ENCODE measurements at places on chromosomes 3 and 15.
A peak's percentile ranks its signal among the peaks of the same experiment; 100 is the strongest.

DNA sequence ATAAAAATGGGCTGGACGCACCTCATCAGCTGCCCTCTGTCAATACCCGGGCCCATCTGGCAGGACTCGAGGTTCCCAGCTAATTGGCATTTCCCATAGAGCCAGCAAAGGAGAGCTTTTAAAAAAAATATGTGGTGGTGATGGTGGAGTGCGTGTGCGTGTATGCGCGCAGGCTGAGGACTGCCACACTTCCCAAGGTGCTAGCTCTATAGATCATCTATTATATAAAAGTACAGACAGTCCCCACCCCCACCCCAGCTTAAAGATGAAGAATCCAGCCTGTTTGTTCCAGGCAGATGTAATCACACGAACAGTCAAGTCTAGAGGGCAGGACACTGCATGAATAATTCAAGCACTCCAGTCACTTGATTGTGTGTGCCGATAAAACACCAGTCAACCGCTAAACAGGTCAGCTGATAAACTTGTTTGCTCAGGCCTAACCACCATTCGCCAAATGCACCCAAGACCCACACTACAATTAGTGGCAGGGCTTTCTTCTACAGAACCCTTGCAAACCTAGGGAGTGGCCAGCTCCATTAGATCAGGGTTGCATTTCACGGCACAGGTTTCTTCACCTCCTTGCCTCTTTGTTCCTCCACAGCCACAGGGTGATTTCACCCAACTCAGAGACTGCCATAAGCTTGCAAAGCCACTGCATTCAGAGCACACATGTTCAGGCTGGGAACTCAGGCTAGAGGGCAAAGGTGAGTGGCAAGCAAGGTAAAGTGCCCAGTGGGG lies 5.8 kb downstream of the TLE3 start:
- no peak for DNase-seq

GRCh38 chr3:42036483-42036823 lies 54.7 kb upstream of the TRAK1 start:
- DNase-seq: peak; percentile 77

- DNase-seq: no peak
Observed at GRCh38 chr3:18440066-18440722, 15.1 kb upstream of the SATB1 start.

- DNase-seq: no peak
Observed at GRCh38 chr3:10867384-10867783, 51.4 kb downstream of the SLC6A11 start.

- DNase-seq: no peak
Observed at GRCh38 chr3:164048451-164048850, 1029.8 kb downstream of the SI start.

GRCh38 chr15:35374661-35375060 lies 171.3 kb downstream of the DPH6 start:
- DNase-seq: no peak

GRCh38 chr3:124760601-124761000 lies 30.3 kb downstream of the UMPS start:
- peak; percentile 30 for DNase-seq

DNA sequence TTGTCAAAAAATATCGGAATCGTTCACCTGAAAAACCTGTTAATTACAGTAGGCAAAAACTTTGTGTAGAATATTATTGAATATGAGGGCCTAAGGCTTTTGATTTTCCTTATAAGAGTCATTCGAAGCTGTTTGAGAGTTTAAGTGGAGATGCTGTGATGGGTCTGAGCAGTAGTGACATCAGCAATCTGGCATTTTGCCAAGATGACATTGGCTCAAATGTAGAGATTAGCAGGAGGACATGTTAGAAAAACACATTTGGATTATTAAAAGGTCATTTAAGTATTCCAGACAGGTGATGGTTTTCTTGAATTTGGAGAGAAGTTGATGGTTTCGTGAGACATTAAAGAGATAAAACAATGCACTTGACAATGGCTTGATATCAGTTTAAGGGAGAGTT lies 12.9 kb downstream of the OR5AC2 start:
- DNase-seq: no peak

DNA sequence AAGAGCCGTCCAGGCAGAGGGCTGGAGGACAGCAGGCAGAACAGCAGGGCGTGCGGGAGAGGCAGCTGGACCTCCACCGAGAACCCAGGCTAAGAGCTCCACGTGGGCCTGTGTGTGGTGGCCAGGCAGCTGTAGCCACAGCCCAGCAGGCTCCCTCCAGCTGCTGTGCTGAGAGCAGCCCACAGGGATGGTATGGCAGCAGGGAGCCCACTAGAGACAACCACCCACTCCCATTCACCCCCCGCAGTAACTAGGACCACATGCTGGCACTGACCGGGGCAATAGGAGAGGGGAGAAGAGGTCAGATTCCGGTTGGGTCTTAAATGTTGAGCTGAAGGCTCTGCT lies 25.6 kb upstream of the MUSTN1 start:
- DNase-seq: no peak

- DNase-seq: no peak
Observed at GRCh38 chr15:31366169-31366734, 39.6 kb downstream of the KLF13 start.

DNA sequence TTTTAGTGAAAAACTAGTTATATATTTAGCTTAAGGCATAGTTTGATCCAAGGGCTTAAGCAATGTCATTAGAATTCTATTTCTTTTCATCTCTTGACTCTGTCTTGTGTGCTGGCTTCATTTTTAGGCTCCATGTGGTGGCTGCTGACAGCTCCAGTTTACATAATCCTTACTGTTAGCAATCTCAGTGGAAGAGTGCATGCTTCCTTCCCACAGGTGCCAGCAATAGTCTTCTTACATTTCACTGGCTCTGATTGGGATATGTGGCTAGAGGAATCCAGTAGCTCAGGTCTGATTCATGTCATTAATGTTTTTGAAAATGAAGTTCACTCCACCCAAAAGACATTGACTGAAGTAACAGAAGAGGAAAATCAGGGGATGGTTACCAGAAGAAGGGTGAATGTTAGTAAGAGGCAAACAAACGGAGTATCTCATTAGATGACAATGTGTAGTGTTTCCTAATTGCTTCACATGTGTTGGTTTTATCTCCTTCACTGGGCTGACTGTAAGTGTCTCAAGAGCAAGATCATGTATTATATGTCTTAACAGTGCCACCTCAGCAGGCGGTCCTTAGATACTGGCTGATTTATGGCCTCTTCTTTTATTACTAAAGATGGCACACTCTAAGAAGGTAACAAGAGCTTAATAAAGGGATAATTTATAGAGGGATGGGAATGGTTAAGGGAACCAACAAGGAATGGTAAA lies 25.6 kb upstream of the TCF12 start:
- no peak for DNase-seq

- no peak for DNase-seq
Observed at GRCh38 chr3:171457607-171458061, 2.6 kb downstream of the TNIK start.

DNA sequence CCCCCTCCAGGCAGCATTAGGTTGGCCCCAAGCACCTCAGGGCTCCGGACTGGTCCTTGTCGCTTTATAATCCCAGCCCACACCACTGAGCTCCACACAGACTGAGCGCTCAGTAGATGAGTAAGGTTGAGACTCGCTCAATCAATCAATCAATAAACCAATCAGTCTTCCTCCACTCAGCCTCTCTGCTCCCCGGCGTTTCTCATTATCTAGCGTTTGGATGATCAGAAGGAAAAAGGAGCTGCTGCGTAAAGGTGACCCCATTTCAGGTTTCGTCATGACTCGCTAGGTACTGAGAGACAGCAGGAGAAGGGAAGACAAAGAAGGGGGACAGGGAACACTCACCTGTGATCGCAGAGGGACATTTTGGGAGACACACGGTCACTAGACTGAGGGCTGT lies 41.2 kb downstream of the ZNF710 start:
- no peak for DNase-seq

DNA sequence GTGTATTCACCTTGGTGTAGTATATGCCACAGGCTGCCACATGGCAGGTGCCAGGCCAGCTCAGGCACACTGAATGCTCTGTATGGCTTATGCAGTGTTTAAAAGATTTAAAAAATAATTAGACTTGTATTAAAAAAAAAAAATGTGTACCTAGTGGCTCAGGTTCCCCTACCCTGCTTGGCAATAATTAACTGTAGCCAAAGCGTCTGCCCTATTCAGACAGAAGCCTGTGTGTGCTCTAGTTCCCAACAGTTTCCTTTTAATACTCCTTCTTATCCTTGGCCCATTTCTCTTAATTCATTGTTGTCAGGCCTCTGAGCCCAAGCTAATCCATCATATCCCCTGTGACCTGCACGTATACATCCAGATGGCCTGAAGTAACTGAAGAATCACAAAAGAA lies 752.2 kb upstream of the CFAP20DC start:
- DNase-seq: no peak

GRCh38 chr3:55169608-55170072 lies 241.8 kb upstream of the LRTM1 start:
- DNase-seq: peak; percentile 100

DNA sequence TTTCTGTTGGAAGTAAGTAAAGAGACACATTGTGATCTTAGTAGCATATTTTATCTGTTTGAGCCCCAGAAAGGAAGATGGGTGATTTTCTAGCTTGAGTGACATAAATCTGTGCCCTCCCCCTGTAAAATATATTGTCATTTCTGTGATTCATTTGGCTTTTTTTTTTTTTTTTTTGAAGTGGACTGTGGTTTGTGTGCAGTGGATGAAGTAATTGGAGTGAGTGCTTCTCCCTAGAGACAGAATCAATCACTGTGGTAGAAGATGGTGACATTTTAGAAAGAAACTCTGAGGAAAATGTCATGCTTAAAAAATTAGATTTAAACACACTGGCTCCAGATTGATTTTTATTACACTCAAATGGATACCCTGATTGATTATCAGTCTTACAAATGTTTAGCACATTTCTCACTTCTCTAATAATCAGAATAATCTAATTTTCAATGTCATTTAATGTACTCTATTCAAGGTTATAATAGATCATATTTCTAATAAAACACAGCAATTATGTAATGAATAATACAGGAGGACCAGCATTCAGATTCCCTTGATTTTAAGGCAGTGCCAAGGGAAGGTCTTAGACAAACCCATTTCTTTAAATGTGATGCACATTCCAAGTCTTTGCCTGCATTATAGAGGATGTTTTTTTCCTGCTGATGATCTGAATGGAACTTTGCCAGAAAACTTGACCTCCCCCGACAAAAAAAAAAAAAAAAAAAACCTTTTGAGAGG lies 116.6 kb downstream of the TOP2B start:
- DNase-seq: no peak

- no peak for DNase-seq
Observed at GRCh38 chr3:140406655-140407054, 271.2 kb upstream of the TRIM42 start.

DNA sequence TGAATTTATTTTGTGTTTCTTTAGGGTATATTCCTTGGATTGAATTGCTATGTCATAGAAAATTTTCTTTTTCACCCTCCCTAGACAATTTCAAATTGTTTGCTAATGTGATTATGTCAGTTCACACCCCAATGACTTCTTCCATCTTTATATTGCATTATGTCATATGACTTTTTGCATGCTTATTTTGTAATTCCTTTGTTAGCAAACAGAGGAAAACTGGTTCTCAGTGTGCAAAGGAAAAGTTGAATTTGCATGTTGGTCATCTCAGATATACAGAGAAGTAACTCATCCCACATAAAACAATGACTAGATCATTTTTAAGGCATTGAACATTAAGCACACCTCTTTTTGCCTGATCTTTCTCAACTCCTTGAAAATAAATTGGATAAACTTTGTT lies 3.3 kb upstream of the RNF13 start:
- no peak for DNase-seq

DNA sequence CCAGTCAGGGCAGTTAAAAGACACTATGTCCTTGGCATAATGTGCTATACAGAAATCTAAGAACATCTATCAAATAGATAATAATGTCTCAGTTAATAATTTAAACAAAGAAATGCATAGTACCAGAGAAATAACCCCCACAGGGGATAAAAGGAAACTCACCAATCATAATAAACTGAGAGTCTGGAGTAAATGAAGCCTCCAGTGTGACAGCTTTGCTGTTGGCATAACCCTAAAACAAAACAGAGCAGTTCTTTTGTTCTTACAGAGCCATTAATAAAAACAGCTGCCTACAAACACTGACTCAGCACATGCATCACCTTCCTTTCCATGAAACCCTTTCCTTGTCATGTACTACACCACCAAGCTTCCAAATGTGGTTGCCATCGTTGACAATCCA lies 13.5 kb downstream of the PPM1M start:
- no peak for DNase-seq

DNA sequence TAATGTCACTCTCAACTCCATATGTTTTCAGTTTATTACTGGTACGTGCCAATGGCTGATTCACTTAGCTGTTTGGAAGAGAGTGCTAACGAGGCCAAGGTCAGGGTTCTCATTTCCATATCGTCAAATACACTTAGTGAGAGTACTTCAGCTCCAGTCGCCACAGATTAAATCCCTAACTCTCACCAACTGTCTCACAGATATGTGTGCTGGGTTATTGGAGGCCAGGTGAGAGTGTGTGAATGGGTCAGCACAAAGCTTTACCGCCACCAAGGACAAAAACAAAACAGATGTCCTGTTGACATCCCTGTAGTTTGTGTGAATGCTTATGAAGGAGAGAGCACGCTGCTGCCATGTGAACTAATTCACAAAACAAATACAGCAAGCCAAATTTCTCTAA lies 133.5 kb upstream of the TBL1XR1 start:
- DNase-seq: no peak

- no peak for DNase-seq
Observed at GRCh38 chr3:149016242-149016641, 24.9 kb downstream of the GYG1 start.

Data from fibroblast of skin of left biceps (primary cell).